ENCODE measurements at places on chromosomes 5 and 9.

GRCh38 chr5:40235471-40236400 lies 444.0 kb upstream of the PTGER4 start:
- no peak for DNase-seq

- no peak for DNase-seq
These were observed 46.6 kb downstream of the ARHGAP26 start for GRCh38 chr5:142816531-142817430.

GRCh38 chr5:42858031-42858643 lies 46.4 kb upstream of the SELENOP start:
- no peak for DNase-seq

DNA sequence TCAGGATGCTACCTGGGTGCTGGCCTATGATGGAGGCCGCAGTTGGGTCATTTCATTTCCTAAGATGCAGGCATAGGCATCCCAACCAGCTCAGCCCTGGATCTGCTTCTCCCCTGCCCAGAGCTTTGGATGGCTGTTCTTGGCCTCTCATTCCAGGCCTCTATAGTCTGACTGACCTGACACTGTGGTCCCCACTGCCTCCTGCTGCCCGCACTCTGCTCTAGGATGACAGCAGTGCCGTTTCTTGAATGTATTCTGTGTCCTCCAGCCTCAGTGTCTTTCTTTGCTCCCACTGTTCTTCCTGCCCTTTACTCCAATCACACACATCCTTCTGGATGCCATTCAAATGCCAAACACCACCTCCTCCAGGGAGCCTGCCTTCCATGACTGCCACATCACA lies 235.7 kb downstream of the HSPA4 start:
- no peak for DNase-seq

DNA sequence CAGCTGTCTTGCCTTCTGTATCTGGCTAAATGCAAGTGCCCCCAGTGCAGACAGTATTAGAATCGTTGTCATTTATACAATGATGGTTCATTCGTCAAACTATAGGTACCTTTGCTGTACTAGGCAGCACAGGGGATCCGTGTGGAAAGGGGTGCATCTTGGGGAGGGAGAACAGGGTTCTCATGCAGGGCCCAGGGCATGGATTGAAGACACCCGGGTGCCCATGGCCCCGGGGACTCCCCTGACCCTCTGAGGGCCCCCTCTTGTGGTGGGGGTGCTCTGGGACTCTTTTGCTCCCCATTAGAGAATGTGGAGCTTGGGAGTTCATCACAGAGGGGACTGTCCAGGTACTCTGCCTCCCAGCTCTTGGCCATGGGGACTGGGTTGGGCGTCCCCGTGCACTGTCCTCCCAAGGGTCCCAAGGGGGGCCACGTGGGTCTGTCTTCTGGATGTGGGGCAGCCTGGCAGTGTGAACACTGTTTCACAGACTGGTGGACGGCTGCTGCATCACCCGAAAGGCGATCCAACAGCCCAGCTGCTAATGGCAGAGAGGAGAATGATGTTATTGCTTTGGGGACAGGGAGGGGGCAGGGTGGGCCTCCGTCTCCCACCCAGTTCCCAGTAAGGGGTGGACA lies 36.9 kb upstream of the RXRA start:
- DNase-seq, result no peak

DNA sequence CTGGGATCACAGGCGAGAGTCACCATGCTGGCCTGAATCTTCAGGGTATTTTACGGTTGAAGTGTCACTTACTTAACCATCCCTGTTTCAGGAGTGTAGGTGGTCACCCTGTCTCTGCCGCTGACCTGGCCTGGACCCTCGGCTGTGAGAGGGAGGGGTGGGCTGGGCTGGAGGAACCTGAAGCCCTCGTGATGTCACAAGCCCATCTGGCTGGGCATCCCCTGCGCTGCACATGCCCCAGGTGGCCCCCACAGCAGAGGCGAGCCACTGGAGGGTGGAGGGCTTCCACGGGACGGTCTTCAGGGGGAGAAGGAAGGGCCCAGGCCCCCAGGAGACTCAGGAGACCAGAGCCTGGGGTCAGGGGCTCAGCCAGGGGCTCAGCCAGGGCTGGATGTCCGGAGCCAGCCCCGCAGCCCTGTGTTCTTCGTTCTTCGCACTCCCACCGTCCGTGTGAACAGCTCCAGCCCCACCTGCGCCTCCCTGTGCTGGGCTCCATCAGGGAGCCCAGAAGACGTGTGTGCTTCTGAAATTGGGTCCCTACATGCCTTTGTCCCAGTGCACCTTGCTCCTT lies 7.6 kb upstream of the AHRR start:
- no peak for DNase-seq
